ENCODE measurements at places on chromosomes 7 and 10. TPM values are rescaled to one million over a fixed set of nuclear protein-coding genes. Genes with fewer than 3 reads are reported as not detected.
A peak's percentile ranks its signal among the peaks of the same experiment; 100 is the strongest.

DNA sequence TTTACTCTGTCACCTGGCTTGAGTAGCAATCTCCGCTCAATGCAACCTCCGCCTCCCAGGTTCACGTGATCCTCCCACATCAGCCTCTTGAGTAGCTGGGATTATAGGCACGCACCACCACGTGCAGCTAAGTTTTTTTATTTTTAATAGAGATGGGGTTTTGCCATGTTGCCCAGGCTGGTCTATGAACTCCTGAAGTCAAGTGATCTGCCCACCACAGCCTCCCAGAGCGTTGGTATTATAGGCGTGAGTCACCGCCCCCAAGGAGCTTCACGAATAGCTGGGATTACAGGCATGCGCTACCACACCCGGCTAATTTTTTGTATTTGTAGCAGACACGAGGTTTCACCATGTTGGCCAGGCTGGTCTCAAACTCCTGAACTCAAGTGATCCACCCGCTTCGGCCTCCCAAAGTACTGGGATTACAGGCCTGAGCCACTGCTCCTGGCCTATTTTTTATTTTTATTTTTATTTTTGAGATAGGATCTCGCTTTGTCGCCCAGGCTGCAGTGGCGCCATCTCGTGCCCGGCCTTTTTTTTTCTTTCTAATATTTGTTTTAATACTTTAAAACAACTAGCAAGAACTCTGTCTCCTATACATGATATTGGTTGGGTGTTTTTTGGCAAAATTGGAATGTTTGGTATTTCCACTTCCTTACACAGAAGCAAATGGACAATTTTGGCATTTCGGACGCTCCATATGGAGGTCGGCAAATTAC lies 1.1 kb downstream of the EFCAB10 start:
- H3K36me3 ChIP-seq = no peaks in the 10 kb centered on the region
- no peaks in the 10 kb centered on the region for H3K4me1 ChIP-seq
- no peaks in the 10 kb centered on the region for H3K27me3 ChIP-seq
- DNase-seq = peak; percentile 58

GRCh38 chr10:5490698-5491464 lies 8.5 kb downstream of the CALML5 start:
- no peak for DNase-seq
- H3K27ac ChIP-seq = no peak overlapping the region
- peaks cover 3% of the 10 kb centered on the region for H3K4me1 ChIP-seq
- H3K36me3 ChIP-seq = no peaks in the 10 kb centered on the region
- no peaks in the 10 kb centered on the region for H3K27me3 ChIP-seq

DNA sequence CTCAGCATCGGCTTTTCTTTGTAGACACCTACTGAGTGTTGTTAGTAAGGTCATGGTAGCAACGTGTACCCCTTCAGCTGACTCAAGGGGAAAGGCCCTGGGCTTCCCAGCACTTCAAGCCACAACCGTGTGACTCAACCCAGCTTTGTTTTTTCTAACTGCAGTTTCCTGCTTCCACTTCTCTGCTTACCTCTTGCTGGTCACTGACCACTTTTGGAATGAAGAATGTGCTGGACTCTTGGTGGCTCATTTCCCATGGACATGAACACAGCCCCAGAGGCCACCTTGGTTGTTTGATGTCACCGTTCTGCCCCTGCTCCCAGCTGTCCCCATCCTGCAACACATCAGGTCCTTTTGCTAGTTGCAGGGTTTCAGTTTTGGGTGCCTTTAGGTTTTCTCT lies 69.5 kb upstream of the ZNF438 start:
- H3K27ac ChIP-seq = no peak overlapping the region
- H3K36me3 ChIP-seq = no peaks in the 10 kb centered on the region
- peaks cover 4% of the 10 kb centered on the region for H3K4me1 ChIP-seq
- H3K27me3 ChIP-seq = no peaks in the 10 kb centered on the region
- no peak overlapping the region for H3K4me3 ChIP-seq

DNA sequence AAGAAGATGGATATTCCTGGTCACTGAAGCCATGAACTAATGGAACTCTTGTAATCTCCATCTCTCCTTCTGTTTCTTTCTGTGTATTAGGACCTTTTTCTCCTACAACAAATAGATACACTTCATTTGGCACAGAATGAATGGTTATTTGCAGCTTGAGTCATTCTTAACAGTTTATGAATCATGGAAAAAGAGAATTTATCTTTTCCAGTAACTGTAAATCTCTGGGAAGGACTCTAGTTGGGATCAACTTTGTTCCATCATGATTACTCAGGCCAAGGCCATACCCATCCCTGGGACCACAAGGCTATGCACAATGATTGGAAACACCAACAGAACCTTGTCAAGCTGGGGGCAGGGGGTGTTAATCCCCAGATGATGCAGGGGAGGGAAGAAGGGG lies 36.1 kb upstream of the MDFIC start:
- H3K27me3 ChIP-seq = no peaks in the 10 kb centered on the region
- no peak overlapping the region for H3K4me3 ChIP-seq
- DNase-seq = no peak
- no peaks in the 10 kb centered on the region for H3K36me3 ChIP-seq

The PCGF5 gene
- total RNA-seq = 6.5 TPM

The RNF32 gene
- 1.6 TPM for total RNA-seq

The HOXA13 gene
- total RNA-seq = not detected

- no peaks in the 10 kb centered on the region for H3K27me3 ChIP-seq
- DNase-seq = peak; percentile 77
- H3K4me1 ChIP-seq = no peaks in the 10 kb centered on the region
- no peak overlapping the region for H3K4me3 ChIP-seq
- no peak overlapping the region for H3K27ac ChIP-seq
- H3K36me3 ChIP-seq = peaks cover 84% of the 10 kb centered on the region
These were observed 118.2 kb upstream of the ZNF746 start for GRCh38 chr7:149615690-149616270.

GRCh38 chr10:104328646-104328895 lies 9.7 kb downstream of the ITPRIP start:
- no peak for DNase-seq
- peaks cover 5% of the 10 kb centered on the region for H3K36me3 ChIP-seq
- peak overlapping the region; percentile 99 for H3K27ac ChIP-seq
- no peaks in the 10 kb centered on the region for H3K27me3 ChIP-seq

DNA sequence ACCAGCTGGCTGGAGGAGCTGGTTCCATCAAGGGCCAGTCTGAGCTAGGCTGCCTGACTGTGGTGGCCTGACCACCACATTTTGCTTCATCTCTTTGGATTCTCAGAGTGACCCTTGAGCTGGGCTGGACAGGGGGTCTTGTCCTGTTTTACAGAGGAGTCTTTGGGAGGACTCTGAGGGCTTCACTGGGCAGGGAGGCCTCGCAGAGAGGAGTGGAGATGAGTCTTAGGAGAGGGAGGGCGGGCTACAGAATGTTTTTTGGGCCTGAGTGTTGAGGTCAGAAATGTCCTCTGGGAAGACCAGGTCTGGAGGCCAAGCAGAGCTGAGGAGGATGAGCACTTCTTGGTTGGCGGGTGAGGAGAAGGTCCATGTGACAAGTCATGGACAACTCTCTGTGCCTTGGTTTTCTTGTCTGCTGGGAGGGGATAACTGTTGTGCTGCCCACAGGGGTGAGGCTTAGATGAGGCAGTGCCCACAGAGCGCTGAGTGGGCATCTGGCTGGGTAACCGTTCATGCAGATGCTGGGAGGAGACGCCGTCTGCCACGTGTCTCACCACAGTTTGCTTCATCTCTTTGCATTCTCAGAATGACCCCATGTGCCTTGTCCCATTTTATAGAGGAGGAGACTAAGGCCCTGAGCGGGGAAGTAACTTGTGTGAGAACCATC lies 9.4 kb downstream of the TSPAN15 start:
- no peaks in the 10 kb centered on the region for H3K27me3 ChIP-seq
- no peak overlapping the region for H3K4me3 ChIP-seq
- peaks cover 2% of the 10 kb centered on the region for H3K4me1 ChIP-seq
- no peaks in the 10 kb centered on the region for H3K36me3 ChIP-seq
- no peak overlapping the region for H3K27ac ChIP-seq
